ENCODE measurements at places on chromosomes 2 and 18.
A peak's percentile ranks its signal among the peaks of the same experiment; 100 is the strongest.

- DNase-seq, result no peak
These were observed 62.4 kb downstream of the MRPS9 start for GRCh38 chr2:105100046-105100840.

GRCh38 chr2:166180951-166181812, 53.4 kb upstream of the SCN1A start:
- DNase-seq, result no peak

- peak; percentile 63 for DNase-seq
These were observed 1.8 kb downstream of the GYPC start for GRCh38 chr2:126657636-126658318.

- no peak for DNase-seq
These were observed 14.3 kb downstream of the TTC32 start for GRCh38 chr2:19887510-19887909.

- no peak for DNase-seq
These were observed 214.4 kb upstream of the EPAS1 start for GRCh38 chr2:46082531-46083485.

GRCh38 chr2:216695401-216695821, at the start of gene IGFBP5:
IGFBP5 (minus strand) TSS chr2:216695549; CDS start chr2:216694775, 774 bp downstream.
- DNase-seq, result no peak

DNA sequence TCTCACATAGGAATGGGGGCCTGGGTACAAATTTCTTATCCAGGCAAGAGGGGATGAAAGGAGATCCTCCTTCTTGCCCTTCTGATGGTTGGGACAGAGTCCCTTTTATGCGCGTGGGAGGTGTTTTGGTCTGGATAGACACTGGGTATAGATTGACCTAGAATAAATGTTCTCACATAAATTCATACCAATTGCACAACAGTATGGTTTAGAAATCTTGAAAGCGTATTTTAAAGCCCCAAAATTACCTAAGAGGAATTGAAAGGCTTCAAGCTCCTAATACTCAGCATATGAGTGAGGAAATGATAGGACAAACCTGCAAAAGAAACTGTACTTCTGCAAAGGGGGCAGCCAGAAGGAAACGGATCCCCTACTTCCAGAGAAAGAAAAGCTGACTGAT, 2.6 kb upstream of the BCL2 start:
- no peak for DNase-seq

- no peak for DNase-seq
These were observed 1.4 kb downstream of the METTL8 start for GRCh38 chr2:171432206-171432968.

DNA sequence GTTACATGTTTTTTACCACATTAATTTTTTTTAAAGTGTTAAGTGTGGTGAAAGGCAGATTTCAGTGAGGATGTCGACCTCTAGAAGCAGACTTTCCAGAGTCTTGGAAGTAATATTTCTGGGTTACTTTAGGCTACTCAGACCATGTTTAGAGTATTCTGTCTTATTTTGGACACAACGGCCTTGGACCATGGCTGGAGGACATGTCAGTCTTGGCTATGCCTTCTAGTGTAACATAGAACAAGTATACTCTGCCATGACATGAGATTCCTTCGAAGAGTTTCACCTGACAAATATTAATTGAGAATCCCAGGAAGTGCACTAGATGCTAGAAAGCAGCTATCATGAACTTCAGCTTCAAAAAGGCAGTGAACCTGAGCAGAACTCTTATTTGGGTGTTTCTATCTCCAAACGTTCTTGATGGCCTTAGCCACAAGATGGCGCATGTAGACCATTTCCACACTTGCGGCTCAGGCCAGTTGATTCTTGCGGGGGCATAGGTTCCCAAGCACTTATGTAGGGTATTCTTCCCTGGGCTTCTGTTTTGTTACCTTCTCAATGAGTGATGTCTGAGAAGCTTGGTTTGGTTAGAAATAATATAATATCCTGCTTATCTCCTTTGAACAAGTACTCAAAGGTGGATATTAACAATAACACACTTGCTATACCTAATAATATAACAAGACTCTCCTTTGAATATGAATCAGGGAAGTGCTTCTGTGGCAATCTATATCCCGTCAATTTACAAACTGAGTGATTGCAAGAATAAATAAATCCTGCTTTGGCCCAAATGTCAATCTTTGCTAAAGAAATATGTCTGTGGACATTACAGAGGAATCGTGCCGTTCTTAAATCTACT, 62.0 kb downstream of the CACNB4 start:
- DNase-seq, result peak; percentile 33

DNA sequence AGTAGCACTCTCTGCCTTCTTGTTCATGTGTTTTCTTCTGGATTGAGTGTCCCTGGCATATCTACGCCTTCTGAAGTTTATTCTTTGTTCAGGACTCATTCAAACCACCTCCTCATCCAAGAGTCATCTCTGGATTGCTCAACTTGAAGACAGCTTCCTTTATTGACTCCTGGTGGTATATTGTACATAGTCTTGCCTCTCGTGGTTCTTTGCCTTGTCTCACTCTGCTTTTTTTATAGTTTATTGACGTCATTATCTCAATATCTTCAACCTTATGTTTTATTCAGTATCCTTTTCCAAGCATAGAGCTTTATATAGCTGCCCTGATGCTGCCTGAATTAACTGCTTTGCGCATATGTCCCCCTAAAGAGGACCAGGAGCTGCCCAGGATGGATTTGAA, 161.7 kb downstream of the INSIG2 start:
- DNase-seq, result no peak

DNA sequence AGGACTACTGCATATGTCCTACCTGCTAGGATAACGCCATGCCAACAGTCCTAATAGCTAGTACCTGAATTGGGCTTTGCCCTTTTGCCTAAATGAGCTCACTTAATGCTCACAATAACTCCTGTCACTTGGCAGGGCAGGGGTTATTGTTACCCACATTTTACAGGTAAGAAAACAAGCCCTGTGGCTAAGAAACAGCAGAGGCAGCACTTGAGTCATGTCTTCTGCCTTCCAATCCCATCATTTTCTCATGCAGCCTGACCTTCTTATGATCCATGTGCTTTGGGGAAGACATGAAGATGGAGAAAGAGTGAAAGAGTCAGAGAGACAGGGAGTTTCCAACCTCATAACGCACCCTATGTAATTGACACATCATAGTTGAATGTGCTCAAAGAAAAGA, 33.6 kb upstream of the LPIN1 start:
- DNase-seq, result no peak

GRCh38 chr2:231348173-231348572, 47.3 kb upstream of the B3GNT7 start:
- no peak for DNase-seq

DNA sequence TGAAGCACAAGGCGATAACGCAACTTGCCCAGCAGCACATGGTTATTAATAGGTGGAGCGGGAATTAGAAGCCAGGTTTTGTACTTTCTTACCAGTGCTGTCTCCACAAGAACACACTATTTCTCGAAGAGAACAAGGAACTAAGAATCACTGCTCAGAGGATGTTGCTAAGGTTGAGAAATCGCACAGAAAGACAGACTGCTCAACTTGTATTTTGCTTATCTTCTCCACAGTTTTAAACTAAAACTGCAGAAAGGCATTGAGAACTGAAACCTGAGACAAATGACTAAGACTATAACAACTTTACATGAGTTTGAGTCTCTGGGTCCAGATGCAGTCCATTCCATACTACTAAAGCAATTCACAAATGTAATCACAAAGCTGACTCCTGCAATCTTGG, 6.2 kb downstream of the PRKD3 start:
- DNase-seq, result no peak

DNA sequence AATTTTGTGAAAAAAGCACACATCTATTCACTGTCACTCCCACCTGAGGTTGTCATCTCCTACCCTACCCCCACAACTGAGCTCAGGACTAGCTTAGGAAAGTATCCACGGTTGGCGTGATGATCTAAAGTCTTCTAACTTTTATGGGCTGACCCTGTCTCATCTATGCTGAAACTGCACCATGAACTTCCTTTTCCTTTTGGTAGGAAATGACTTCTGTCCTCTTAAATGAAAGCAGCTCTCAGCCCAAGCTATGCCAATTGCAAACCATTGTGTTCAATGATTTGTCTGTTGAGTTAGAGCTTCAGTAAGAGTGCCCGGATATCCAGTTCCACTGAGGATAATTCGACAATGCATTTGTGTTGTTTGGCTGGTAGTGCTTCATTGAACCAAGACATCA, 52.7 kb downstream of the ARHGAP25 start:
- DNase-seq, result no peak

GRCh38 chr18:44741085-44741484, 60.4 kb downstream of the SETBP1 start:
- DNase-seq, result no peak

DNA sequence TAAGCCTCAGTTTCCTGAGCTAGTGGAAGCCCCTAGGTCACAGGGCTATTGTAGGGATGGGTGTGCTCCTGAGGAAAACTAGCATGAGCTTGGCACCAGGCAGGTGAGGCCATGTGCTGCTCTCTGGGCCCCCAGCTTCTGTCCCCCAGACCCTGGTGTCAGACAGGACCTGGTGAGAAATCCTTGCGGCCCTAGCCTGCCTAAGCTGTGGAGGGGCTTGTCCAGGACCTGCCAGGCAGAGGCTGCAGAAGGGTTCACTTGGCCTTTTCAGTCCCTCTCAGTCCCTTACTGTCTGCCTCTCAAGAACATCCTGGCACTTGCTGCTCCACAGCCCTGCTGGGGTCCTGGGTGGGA, 58.4 kb downstream of the ZFP36L2 start:
- no peak for DNase-seq

- no peak for DNase-seq
These were observed 216.2 kb downstream of the SETBP1 start for GRCh38 chr18:44896846-44897245.

GRCh38 chr18:58495207-58495606, 133.7 kb downstream of the ALPK2 start:
- no peak for DNase-seq

- DNase-seq, result no peak
These were observed 278.6 kb downstream of the SLC8A1 start for GRCh38 chr2:40173276-40173675.

DNA sequence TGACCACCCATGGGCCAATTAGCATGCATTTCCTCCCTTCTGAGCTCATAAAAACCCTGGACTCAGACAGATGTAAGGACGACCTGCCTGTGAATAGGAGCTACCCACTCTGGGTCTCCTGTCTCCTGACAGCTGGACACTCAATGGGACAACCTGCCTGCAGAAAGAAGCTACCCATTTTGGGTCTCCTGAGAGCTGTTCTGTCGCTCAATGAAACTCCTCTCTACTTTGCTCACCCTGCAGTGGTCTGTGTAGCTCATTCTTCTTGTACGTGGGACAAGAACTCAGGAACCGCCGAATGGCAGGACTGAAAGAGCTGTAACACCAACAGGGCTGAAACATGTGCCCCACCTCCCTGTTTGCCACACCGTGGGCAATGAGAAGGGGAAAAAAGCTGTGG, 60.3 kb upstream of the DYNC1I2 start:
- DNase-seq, result no peak

GRCh38 chr2:27829791-27830190, 58.3 kb downstream of the MRPL33 start:
- no peak for DNase-seq

DNA sequence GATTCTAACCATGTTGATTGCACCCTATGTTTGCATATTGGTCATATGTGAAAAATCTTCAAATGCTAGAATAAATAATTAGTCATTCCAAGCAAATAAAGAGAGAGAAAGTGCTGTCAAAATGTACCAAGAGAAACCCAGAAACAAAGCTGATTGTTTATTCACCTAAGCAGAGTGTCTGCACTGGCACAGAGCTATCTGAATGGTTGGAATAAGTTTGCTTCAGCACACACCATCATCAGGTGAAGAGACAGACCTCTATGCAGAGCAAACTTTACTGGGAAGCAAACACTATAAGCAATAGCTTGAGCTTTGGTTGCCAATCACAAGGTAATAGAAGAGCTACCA, 25.4 kb downstream of the DSG4 start:
- DNase-seq, result no peak

- no peak for DNase-seq
These were observed 73.9 kb upstream of the LPIN2 start for GRCh38 chr18:3086871-3087270.

GRCh38 chr2:197606180-197606579, 69.2 kb downstream of the RFTN2 start:
- no peak for DNase-seq
